ENCODE measurements at places on chromosomes 2 and 18.

DNA sequence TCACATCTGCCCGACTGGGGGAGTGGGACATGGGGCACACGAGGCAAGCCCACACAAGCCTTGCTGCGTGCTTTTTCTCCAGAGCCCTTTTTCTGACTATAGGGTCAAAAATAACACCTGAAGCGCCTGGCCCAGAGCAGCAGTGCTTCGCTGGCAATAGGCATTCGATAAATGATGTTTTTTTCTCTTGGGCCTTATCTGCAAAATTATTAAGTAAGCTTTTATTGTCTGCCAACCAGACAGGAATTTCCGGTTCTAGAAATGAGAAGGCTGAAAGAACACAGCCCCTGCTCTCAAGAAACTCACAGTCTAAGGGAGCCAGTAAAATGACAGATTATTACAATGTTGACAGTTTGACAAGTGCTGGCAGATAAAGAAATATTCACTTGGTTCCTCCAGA, 2.7 kb upstream of the TMBIM1 start:
- no peak for DNase-seq

DNA sequence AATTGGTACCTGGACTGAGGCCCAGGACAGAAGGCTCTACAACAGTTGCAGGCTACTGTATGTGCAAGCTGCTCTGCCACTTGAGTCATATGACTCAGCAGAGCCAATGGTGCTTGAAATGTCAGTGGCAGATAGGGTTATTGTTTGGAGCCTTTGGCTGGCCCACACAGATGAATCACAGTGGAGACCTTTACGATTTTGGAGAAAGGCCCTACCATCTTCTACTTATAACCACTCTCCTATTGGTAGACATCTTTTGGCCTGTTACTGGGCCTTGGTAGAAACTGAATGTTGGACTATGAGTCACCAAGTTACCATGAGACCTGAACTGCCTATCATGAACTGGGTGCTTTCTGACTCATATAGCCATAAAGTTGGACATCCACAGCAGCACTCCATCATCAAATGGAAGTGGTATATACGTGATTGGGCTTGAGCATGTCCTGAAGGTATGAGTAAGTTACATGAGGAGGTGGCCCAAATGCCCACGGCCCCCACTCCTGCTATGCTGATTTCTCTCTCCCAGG, 88.9 kb upstream of the NRXN1 start:
- no peak for DNase-seq

DNA sequence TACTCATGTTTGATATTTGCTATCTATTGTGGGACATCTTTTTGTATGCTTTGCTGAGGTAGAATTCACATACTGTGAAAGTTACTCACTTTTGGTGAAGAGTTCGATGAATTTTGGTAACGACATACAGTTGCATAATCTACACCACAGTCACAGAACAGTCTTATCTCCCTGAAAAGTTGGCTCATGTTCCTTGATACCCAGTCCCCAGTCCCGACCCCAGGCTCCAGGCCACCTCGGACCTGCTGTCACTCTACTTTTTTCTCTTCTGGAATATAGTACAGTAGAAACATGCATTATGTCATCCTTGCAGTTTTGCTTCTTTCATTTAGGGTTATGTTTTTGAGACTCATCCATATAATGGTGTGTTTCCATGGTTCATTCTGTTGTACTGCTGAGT, 191.7 kb downstream of the FAM210A start:
- no peak for DNase-seq

DNA sequence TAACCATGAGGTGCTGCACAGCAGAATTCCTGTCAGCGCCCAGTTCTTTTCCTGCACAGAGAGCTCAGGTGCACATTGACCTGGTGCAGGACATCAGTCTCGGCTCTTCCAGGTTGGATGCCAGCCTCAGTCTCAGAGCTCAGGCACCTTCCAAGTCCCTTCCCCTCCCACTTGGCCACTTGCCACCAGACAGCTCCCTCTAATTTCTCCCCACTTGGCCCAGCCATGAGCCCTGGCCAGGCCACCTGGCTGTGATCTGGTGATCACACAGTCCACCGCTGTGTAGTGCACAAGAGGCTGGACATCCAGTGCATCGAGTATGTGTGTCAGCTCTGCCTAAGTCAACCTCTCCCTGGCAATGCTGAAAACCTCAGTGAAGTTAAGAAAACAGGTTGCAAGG, 336.6 kb upstream of the MYT1L start:
- no peak for DNase-seq

- DNase-seq, result no peak
Observed at GRCh38 chr2:178514664-178515063, 34.4 kb downstream of the PLEKHA3 start.

- DNase-seq, result no peak
Observed at GRCh38 chr2:197904446-197904845, 100.1 kb downstream of the PLCL1 start.

- no peak for DNase-seq
Observed at GRCh38 chr18:6362559-6363129, 52.1 kb downstream of the L3MBTL4 start.

GRCh38 chr18:63881851-63882250, 5.7 kb upstream of the SERPINB2 start:
- no peak for DNase-seq

DNA sequence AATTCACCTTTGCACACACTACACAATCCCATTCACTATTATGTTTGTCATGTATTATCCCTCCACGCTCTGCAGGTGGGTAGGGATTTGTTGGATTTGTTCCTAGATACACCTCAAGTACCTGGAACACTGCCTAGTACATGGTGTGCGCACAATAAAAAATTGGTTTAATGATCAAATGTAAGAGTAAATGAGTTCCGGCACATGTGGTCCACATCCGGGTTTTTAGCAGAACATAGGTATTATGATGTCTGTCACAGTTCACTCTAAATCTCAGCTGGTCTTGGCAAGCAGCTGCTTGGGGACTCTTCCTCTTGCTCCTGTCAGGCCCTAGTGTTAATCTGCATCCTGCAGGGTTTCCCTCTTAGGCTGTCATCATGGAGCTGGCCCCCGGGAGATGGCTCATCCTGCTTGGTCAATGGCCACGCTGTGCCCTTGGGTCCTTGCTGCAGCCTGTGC, 21.8 kb upstream of the IL1R1 start:
- no peak for DNase-seq

Measured in SIG-M5 (cell line).